ENCODE measurements at places on chromosomes 6 and 20.

DNA sequence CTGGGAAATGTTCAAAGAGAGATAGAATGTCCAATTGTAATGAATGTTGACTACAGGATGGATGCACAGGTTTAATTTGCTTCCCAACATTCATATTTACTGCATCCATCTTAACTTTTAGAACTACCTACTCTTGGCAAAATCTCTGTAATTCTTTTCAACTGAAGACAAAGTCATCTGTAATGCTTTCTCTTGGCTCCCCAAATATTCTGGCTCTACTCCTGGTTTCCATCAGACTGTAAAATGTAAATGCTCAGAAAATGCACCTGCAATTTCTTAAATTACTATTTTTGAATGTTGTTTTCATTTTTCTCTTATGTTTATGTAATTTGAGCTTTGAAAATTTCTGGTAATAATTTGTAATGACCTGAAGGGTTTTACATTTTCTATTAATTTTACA lies 480.8 kb upstream of the IMPG1 start:
- DNase-seq = no peak

GRCh38 chr6:74976701-74977100 lies 229.2 kb downstream of the COL12A1 start:
- DNase-seq = no peak

DNA sequence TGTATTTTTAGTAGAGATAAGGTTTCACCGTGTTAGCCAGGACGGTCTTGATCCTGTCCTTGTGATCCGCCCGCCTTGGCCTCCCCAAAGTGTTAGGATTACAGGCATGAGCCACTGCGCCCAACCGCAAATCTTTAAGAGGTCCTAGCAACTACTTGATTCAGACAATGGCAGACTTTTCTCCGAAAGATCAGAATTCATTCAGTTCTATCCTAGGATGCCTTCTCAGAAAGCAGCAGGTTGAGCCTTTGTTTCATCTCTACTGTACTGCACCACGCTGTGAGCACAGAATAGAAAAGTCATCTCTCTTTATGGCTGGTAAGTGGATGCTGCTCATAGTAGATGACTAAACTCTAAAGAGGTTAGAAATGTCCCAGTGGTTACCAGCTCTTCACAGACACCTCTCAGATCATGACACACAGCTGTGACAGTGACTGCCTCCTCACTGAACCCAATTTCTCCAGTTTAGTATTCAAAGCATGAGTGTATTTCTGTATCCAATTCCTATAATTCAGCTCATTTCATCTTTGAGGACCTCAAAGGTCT lies 6.0 kb upstream of the HSF2 start:
- no peak for DNase-seq

GRCh38 chr20:21125072-21125848 lies 622 bp upstream of the KIZ start:
- DNase-seq = peak; percentile 77

DNA sequence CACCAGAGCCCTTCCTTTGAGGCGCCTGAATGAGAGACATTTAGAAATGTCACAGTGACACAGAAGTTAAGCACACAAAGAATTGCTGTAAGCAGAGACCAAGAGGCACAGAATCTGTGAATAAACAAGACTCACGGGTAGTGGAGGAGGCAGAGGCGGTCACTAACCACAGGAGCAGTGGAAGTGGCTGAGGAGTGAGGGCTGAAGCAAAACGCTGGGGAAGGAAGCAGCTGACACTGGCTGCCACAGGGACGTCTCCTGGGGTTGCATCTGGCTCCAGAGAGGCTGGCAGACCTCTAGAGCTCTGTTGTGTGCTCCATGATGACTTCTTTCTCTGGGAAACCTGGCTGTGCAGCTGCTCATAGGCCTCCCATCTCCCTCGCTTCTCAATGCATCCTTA lies 65.0 kb upstream of the SLC2A12 start:
- no peak for DNase-seq

DNA sequence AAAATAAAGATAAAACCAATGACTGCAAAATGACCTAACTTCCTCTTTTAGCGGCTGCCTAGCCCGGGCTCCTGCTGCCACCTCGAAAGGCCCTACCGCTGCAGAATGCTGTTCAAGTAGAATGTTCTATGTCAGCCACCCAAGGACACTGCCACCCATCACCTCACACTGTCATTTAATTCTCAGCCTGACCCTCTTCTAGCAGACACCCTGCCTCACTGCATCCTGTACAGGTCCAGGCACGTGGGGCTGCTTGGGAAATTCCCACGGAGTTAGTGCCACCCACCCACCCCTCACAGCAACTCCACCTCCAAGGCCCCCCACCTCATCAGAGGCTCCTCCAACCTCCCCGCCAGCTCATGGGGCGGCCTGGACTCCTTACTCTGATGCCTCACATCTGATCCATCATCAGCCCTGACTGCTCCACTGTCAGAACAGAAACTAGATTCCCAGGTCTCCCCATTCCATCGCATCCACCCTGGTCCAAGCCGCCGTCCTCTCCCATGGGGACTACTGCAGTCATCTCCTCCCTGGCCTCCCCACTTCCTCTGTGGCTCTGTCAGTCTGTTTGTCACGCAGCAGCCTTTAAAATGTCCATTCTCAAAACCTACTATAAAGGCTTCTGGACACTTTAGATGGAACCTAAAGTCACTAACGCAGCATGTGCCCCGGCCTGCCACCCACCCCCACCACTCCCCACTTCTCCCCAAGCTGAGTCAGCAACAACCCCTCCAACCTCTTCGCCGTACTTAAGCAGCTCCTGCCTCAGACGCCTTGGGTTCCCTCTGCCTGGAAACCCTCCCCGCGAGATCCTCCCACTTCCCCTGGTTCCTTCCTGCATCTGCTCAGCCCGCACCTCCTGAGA lies 17.0 kb downstream of the NFATC2 start:
- no peak for DNase-seq

GRCh38 chr20:58389324-58389967 lies 417 bp downstream of the VAPB start:
- DNase-seq = peak; percentile 13

DNA sequence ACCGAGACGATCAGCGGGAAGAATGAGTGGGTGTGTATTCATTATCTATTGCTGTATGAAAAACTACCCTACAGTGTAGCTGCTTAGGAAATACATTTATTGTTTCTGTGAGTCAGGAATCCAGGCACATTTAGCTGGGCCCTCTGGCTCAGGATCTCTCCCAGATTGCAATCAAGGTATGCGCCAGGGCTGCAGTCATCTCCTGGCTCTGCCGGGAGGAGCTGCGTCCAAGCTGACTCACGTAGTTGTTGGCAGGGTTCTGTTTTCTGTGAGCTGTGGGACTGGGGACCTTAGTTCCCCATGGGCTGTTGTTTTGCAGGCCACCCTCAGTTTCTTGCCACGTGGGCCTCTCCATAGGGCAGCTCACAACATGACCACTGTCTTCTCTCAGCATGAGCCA lies 68.2 kb upstream of the FUCA2 start:
- DNase-seq = no peak

GRCh38 chr6:162177746-162178145 lies 549.8 kb downstream of the PRKN start:
- DNase-seq = peak; percentile 19

GRCh38 chr6:24195836-24196597 lies 70.0 kb downstream of the NRSN1 start:
- DNase-seq = no peak

GRCh38 chr6:13485303-13485702 lies 2.1 kb downstream of the GFOD1 start:
- DNase-seq = peak; percentile 53

- no peak for DNase-seq
Measured at GRCh38 chr6:139699335-139699734, 324.9 kb upstream of the CITED2 start.

- DNase-seq = peak; percentile 15
Measured at GRCh38 chr6:159727717-159728445, 575 bp downstream of the WTAP start.

GRCh38 chr20:57256205-57256604 lies 10.2 kb downstream of the BMP7 start:
- DNase-seq = no peak
